Stimulated activated CD4-positive, alpha-beta T cell treated with anti-CD3 and anti-CD28 coated beads, TNF-alpha, amount 100 ng/mL, for 4 hours (primary cell): ENCODE measurements at places on chromosomes 1 and 21.

DNA sequence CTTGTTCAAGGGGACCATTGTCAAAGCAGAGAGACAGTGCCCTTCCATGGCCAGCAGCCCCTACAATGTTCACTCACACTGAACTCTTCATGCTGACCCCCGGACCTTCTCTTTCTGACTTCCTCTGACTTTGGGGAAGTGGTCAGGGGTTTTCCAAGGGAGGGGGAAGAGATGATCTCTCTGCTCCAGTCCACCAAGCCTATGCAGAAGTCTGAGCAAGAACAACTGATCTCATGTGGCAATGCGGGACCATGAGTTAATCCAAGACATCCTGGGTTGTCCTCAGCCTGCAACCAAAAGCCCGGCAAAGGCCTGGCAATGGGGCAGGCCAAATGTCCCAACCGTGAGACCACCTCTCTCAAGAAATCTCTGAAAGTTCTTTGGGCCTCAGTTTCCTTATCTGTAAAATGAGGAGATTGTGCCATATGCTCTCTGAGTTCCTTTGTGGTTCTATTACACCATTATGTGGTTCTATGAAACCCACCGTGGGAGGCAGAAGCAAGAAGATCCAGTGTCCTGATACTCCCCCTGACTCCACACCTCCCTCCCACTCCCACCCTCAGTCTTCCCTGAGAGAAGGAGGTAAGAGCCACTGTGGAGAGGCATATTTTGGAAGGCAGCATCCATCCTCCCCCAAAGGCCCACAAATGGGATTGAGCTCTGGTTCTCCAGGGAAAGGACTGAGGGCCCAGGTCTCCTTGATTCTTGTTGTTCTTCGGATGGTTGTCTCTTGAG is 11.8 kb upstream of the ARHGEF2 start:
- no peak for DNase-seq

- no peak for DNase-seq
Observed at GRCh38 chr1:201214461-201214860, 23.8 kb downstream of the IGFN1 start.

DNA sequence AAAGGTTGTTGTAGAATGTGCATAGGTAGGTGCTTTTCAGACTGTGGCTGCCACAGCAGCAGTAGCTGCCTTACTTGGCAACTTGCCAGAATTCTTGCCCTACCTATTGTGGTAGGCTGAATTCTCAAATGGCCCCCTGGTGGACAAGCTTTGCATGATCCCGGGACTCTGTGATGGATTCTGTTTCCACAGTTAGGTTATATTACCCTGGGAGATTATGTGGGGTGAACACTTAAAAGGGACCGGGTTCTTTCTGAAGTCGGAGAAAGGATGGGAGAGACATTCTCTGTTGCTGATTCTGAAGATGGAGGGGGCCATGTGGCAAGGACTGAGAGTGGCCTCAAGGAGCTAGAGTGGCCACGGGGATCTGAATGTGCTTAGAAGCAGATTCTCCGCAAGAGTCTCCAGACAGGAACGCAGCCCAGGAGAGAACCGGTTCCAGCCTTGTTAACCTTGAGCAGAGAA is 32.1 kb upstream of the KCNE1 start:
- DNase-seq, result no peak

DNA sequence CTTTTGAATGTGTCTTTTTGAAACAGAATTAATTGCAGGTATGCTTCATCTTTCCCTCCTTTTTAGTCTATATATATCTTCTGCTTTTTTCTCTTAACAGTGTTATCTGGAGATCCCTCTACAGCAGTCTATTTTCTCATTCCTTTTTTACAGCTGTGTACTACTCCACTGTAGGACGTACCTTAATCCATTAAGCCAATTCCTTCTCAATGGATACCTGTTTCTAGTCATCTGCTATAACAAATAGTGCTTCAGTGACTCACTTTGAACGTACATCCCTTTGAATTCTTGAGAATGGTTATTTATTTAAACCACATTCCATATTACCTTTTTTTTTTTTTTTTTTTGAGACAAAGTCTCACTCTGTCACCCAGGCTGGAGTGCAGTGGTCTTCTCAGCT is 15.6 kb downstream of the PCNX2 start:
- DNase-seq, result no peak

DNA sequence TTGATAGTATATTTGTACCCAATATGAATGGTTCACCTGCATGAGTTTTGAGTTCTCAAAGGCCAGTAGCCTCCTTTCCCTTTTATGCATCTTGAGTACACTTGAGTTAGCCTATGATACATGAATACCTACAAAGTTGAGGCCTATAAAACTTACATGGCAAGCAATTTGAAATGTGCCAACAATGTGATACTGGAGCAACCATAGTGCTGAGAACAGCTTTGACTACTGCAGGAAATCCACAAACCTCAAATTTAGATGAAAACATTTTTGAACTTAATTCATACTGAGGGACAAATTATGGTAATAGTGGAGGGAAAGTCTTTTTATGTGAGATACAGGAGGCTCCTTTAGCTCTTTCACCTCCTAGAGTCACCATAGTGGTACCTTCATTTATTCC is 37.4 kb downstream of the LEPR start:
- DNase-seq, result no peak

- no peak for DNase-seq
Observed at GRCh38 chr1:174786760-174787159, 213.0 kb upstream of the CACYBP start.

DNA sequence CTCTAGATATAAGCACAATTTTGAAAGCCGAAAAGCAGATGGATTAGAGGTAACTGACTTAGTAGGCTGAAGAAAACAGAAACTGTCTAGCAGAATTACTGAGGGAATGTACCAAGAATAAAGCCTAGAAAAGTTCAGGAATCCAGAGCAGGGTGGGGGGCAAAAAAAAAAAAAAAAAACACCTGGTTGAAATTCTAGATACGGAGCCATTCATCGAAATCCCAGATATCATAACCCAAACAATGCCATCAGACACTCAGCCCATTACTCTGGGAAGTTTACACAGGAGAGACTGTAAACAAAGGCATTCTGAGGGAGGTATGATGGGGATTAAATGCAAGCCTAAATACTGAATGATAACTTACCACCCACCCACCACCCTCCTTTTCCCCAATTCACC is 45.6 kb downstream of the ENAH start:
- no peak for DNase-seq

- no peak for DNase-seq
Observed at GRCh38 chr1:39729842-39730241, 8.8 kb upstream of the PPIE start.

- peak; percentile 35 for DNase-seq
Observed at GRCh38 chr1:9196129-9197040, 38.2 kb upstream of the H6PD start.

DNA sequence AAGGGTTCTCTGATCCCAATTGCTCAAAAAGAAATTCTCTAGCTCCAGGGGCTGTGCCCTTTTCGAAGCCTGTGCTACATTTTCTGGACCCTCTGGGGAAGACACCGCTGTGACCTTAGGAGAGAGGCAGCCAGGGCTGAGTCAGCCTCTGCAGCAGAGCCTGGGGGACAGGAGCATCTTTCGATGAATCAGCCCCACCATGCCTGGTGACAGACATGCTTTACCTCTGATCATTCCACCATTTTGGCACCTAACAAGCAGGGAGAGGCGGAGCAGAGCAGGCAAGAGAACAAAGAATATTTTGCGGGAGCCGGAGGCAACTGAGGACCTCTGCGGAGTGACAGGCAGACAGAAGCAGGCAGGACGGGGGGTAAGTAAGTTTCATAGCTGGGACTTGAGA is 84.9 kb downstream of the VWA5B1 start:
- no peak for DNase-seq

DNA sequence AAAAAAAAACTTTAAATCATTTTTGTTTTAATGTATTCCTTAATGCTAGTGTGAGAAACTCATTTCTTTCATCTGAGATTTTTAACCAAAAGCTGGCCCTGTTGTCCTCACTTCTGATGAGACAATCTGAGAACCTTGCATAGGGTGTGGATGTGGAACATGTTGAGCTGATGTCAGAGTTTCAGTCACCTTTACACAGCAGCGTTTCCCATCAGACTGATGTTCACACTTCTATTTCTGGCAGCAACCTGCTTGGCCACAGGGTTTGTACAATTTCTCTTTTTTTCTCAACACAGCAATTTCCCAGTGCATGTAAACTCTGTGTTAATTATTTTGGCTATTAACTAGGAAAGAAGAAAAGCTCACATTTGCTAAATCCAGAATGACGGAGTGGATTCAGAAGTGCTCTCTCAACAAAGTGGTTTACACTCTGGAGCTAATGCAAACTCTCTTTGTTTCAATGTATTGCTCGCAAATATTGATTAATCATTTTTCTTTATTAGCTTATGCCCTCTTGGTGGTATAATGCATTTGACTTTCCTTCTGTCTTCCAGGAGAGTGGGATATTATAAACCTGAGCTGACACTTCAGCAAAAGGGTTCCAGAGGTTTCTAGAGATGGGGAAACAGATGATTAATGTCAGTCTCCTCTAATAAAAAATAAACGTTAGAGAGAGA is 70.5 kb upstream of the HSPA13 start:
- DNase-seq, result no peak

GRCh38 chr1:47995306-47996050 is 1.7 kb downstream of the TRABD2B start:
- DNase-seq, result no peak

DNA sequence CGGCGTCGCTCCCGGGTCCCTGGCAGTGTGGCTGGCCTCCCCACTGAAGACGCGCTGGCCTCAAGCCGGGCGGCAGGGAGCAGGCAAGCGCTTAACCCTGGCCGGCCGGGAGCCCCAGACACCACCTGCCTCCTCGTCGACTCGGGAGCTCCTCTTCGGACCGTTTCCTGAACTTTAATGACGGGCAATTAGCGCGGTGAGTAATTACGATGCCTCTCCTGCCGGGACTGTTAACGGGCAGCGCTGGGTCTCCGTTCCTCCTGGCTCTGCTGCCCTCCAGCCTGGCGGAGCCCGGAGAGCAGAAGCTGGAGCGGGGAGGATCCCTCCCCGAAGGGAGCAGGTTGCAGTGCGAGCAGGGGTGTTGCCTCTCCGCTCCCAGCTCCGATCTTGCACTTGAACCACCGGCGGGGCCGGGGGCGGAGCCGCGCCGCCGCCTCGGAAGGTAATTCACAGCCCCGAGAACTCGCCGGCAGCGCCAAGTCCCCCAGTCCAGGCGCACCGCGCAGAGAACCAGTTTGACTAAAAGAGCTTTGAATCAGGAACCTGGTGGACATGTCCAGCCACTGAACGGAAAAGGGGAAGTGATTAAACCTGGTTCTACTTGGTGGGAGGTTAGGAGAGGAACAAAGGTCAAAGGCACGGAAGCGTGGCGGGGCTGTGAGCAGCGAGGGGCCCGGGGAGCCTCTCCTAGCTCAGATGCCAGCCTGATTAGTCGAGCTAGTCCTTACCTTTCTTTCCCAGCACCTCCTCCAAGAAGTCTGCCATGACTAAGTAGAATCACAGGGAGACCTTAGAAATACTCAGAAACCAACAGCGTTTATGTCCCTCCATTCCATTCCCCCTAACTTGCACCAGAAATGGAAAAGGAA is 18.3 kb upstream of the PLEKHA6 start:
- peak; percentile 30 for DNase-seq

GRCh38 chr1:244346972-244347618 is 104.6 kb downstream of the ADSS2 start:
- DNase-seq, result no peak

DNA sequence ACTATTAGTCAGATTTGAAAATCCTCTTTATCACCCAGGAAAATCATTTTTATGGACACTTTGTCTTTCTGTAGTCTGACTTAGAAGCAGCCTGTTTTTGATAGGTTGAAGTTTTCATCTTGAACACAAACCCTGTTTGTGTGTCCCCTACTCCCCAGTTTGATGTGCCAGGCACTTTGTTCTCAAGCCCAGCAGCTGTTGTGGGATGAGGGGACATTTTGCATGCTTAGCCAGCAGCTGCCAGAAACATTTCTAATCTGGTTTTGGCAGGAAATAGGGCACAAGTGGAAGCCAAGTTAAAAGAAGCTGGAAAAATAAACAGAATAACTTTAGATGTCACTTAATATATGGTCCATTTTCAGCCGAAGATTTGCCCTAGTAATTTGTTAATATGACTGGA is 29.9 kb downstream of the ACTN2 start:
- DNase-seq, result no peak

- DNase-seq, result no peak
Observed at GRCh38 chr1:15469361-15469760, 6.5 kb upstream of the CELA2B start.

DNA sequence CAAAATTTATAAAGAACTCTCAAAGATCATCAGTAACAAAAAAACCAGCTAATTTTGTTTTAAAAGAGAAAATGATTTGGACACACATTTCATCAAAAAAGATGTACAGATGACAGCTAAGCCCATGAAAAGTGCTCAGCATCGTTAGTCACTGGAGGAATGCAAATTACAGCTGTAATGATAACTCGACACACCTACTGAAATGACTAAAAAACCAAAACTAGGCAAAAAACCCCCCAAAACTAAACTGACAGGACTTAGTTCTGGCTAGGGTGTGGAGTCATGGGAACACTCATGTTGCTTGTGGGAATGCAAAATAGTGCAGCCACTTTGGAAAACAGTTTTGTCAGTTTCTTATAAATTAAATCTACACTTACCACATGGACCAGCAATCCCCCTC is 59.5 kb downstream of the CNIH3 start:
- no peak for DNase-seq

GRCh38 chr1:29465755-29466154 is 229.4 kb downstream of the PTPRU start:
- DNase-seq, result no peak

DNA sequence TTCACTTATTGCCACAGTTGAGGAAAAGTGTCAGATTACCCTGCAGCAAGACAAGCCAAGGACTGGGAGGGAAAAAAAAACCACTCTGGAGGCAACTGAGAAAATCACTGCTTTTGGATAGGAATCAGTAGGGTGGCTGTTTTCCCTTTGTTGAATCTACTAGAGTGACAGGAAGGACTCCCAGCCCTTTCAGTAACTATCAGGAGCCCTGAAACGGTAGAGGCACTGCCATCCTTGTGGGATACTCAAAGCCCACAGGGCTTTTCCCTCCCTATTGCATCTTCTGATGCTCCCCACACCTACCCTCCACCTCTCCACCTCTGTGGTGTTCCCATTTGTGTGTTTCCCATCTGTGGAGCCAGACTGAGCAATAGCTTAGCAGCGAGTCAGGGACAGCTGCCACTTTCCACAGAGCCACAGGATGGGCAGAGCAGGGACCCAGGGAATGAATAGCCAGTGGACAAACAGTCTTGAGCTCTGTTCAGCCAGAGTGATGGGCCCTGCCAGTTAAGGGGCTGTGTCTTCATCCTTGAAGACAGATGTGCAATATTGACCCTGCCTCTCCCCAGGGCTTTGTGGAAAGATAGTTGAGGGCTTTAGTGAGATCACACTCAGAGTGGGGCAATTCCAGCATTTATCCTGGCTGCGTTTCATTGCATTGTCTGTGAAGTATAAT is 13.9 kb downstream of the UBIAD1 start:
- DNase-seq, result no peak

- no peak for DNase-seq
Observed at GRCh38 chr1:99700020-99700419, 54.1 kb downstream of the PALMD start.

GRCh38 chr1:210132582-210132981 is 100.0 kb upstream of the SERTAD4 start:
- no peak for DNase-seq

GRCh38 chr1:179327679-179328078 is 34.1 kb downstream of the SOAT1 start:
- no peak for DNase-seq
